ENCODE measurements at places on chromosomes 3 and 15.
A peak's percentile ranks its signal among the peaks of the same experiment; 100 is the strongest.

GRCh38 chr3:123383091-123384053 lies 65.5 kb downstream of the ADCY5 start:
- no peak for DNase-seq

DNA sequence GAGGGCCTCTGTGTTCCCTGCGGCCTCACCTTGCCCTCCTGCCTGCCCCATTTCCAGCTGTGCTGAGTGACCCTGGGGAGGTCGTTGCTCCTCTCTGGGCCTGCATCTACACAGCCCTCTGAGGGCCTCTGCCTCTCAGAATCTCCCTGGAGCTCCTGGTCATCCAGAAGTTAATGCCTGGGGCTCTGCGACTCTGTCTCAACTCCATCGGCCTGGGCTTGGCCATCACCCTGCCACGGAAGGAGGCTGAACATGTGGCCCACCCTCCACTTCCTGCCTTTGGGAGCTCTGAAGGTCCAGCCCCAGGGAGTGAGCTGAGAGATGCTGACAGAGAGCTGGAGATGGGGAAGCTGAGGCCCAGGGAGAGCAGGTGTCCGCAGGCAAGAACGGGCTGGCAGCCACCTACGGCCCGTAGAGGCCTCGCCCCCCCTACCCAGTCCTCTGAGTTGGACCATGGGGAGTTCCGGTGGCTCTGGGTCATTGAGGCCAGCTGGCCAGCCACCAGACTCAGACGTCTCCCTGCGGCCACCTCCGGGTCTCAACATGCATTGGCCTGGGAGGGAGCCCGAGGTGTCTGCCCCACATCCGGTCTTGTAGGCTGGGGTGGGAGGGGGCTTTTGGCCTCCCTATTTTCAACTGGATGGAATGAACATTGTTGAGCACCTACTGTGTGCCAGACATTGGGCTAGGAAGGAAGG lies 34.2 kb downstream of the GRIP2 start:
- no peak for DNase-seq

DNA sequence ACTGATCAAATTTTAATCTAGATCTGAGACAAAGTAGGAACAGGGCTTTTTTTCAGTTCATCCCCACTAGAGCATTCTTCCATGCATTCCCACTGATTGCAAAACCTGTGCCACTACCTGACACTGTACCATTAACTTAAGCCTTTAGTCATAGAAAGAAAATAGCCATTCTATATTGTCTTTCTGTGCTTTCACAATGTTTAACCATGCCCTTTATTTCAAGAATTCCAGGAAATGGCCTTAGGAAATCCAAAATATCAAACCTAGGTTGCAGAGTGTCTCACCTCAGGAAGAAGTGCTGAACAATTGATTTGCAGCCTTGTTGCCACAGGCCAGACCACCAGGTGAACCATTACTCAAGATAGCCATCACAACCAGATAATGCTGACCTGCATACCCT lies 56.2 kb upstream of the TGFBR2 start:
- no peak for DNase-seq

GRCh38 chr3:27147215-27147614 lies 222.0 kb downstream of the NEK10 start:
- no peak for DNase-seq

DNA sequence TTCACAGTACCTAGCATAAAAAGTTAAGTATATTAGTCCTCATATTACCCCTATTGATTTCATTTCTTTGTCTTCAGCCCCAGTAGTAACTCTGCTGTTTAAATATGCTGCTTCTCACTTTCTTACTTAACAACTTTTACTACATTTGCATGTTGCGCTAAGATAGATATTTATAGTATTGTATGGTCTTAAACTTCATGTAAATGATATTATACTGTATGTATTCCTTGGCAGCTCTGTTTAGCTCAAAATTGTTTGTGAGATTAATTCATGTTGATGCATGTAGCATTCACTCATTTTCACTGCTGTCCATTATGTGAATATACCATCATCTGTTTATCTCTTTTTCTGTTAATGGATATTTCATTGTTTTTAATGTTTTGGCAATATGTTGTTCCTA lies 64.4 kb downstream of the PPM1L start:
- DNase-seq = no peak

DNA sequence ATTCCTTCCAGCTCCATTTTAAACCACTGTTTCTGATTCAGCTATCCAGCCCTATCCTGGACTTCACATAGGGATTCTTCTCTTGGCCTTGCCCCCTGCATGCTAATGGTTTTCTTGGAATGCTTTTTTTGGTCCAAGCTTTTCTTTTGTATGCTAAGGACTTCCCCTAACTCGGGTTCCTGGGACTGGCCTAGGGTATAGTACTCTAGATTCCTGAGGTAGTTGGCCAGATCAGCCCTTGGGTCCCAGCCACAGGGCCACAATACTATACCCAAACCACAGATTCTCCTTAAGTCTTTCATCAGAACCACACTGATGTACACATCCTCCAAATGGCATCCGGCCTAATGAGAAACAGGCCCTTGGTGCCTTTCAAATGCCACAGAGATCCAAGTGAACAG lies 2.8 kb downstream of the FYCO1 start:
- no peak for DNase-seq

DNA sequence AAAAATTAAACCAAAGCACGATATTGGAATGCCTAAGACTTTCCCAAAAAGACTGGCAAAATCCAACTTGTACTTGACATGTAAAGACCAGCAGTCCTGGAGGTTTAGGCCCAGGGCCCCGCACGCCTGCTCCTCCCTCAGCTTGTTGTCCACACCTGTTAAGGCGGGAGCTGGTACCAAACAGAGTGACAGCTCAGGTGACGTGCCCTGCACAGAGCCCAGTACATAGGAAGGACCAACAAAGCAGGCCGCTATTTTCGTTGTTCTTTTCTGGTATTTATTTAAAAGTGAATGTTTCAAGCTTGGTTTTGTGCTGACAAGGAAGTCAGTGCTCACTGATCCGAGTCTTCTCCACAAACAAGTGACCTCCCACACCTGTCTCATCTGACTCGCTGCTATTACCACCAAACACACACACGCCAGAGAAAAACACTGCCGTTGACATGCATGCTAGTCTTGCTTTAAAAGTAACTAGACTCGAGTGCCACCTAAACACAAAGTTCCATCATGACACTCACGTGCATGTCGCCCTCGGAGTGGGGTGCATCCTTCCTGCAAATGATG lies 50.2 kb downstream of the HERC2 start:
- DNase-seq = no peak

DNA sequence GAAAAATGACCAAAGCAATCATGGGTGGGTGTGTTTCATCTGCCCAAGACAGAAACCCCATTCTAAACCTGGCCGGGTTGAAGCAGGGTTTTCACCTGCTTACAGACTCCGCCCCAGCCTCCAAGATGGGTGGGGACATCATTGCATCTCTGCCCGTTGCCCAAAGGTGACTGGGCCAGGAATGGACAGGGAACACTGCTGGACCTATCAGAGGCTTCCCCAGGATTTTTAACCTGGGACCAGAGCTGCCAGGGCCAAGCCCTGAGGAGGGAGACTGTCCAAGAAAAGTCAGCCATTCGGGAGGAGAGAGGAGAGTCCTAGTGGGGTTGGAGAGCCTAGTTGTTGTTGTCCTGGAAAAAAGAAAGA lies 109.7 kb upstream of the ALDH1A3 start:
- DNase-seq = no peak

DNA sequence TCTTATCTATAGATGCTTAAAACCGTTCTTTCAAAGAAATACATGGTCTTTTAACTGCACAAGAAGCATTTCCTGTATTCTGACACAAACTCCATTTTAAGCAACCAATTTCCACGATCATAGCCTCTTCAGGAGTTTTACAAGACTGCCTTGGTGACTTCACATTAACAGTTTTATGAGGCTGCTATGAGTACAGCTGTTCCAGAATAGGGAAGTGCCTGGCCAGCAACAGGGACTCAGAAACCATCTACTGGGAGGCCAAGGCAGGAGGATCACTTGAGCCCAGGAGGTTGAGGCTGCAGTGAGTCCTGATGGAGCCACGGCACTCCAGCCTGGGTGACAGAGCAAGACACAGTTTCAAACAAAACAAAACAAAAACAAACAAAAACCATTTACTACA lies 78.4 kb downstream of the B3GNT5 start:
- peak; percentile 26 for DNase-seq

DNA sequence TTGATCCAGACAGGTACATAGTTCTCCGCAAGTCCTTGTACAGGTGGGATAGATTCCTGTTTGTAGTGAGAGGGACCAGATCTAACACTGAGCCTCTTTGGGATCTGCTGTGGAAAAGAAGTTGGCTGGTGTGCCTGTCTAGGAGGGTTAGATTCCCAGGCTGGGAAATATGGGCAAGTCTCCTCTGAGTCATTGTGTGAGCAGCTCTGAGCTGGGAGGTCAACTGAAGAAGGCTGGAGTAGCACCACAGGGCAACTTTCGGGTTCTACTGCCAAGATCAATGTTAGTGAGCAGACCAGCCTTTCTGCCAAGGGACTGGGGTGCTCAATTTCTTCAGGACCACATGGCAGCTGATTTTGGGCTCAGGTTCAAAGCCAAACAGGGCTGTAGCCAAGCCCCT lies 33.4 kb downstream of the CLDN1 start:
- no peak for DNase-seq

- no peak for DNase-seq
Measured at GRCh38 chr3:175672119-175672689, 813.1 kb downstream of the NAALADL2 start.

GRCh38 chr3:197746801-197747237 lies 2.9 kb upstream of the FYTTD1 start:
- peak; percentile 69 for DNase-seq

- DNase-seq = no peak
Measured at GRCh38 chr15:99943466-99943865, 210.2 kb upstream of the LYSMD4 start.

DNA sequence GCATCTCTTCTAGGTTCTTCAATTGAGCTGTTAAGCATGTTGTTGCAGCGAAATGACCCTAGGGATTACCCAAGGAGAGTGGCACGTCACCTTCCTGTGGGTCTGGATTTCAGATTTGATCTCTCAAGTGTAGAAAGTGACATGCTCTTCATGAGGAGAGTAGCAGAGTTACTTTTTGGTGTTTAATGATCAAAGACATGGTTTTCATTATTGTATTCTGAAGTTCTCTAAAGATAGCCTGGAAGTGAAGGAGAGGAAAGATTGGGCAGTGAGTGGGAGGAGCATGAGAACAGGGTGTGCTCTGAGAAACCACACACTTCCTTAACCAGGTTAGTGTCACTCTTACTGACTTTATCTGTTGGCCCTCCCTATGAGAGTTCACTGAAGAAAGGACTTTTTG lies 153.6 kb downstream of the AKAP13 start:
- peak; percentile 64 for DNase-seq

- no peak for DNase-seq
Measured at GRCh38 chr3:69386556-69387385, 883 bp upstream of the FRMD4B start.

GRCh38 chr3:107523539-107524325 lies 970 bp downstream of the BBX start:
- peak; percentile 79 for DNase-seq

GRCh38 chr3:65837604-65838003 lies 201.1 kb downstream of the MAGI1 start:
- DNase-seq = no peak

DNA sequence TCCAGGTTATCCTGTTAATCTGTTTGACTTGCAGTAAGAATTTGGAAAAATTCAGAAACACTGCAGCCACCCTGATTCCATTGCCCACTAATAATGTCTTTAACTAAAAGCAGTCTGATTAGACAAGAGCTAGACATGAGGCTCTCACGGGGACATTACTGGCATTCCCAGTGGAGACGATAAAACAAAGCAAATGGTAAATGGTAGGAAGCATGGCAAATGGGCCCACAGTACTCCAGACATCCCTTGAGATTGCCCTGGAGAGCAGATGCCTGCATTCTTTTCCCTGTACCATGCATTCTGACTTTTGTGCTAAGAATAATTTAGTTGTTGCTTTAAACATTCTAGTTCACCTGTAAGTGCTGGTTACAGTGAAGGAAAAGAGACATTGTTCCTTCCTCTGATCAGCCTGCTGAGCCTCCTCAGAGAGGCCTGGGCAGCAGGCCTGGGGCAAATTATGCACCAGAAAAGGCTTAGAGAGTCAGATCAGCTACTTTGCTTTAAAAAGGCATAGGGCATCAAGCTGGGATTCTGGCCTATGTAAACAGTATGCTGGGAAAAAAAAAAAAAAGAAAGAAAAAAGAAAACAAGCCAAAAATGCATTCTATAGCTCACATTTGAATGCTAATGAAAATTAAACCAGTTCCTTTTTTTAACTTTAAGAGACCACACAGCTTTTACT lies 204.6 kb downstream of the GABRG3 start:
- no peak for DNase-seq

GRCh38 chr3:163773136-163773535 lies 1305.2 kb downstream of the SI start:
- no peak for DNase-seq

GRCh38 chr3:30475038-30475808 lies 131.2 kb upstream of the TGFBR2 start:
- DNase-seq = no peak

DNA sequence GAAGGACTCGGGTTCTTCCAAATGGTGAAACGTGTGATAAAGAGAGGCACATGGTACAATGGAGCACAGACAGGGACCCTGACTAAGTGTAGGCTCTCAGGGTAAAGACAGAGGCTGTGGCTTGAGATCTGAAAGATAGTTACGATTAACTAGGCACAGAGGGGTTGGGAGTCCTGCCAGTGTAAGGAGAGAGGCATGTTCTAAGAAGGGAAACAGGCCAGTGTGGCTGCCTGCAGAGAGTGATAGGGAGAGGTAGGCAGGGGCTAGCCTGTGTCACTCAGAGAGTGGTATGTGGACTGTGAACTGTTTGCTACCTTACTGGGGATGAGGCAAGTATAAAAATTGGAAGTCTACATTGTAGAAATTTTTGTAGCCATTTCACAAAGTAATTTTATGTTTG lies 109.5 kb downstream of the PEX5L start:
- peak; percentile 6 for DNase-seq

- no peak for DNase-seq
Measured at GRCh38 chr3:195104340-195104739, 166.6 kb downstream of the XXYLT1 start.

Data from OCI-M1 (cell line).